MCF 10A (cell line): ENCODE measurements at places on chromosomes 6 and 20. TPM values are rescaled to one million over a fixed set of nuclear protein-coding genes. Genes with fewer than 3 reads are reported as not detected.

Gene NELFCD
- 59.6 and 79.8 TPM in 2 replicates for total RNA-seq

DNA sequence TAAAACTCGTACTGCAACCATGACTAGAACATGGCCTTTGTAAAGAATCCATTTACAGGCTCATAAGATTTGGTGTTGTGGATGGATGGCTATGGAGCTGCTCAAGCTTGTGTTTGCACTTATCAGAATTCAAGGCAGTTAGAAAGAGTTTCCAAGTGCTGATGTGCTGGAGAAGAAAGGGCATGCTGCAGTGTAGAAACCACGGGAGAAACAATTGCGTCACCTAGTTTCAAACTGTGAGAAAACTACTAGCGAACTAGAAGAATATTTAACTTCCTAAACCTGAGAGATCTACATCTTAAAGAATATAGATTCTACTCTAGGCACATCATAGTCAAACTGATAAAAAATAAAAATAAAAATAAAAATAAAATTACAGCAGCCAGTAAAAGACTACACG, 116.2 kb downstream of the SGK1 start:
- no peak for DNase-seq

Gene SIGLEC1
- not detected in 2 replicates for total RNA-seq

Gene SCAND1
- 54.6 and 63.4 TPM in 2 replicates for total RNA-seq

- DNase-seq: no peak
Observed at GRCh38 chr20:24309596-24309995, 159.8 kb upstream of the SYNDIG1 start.

DNA sequence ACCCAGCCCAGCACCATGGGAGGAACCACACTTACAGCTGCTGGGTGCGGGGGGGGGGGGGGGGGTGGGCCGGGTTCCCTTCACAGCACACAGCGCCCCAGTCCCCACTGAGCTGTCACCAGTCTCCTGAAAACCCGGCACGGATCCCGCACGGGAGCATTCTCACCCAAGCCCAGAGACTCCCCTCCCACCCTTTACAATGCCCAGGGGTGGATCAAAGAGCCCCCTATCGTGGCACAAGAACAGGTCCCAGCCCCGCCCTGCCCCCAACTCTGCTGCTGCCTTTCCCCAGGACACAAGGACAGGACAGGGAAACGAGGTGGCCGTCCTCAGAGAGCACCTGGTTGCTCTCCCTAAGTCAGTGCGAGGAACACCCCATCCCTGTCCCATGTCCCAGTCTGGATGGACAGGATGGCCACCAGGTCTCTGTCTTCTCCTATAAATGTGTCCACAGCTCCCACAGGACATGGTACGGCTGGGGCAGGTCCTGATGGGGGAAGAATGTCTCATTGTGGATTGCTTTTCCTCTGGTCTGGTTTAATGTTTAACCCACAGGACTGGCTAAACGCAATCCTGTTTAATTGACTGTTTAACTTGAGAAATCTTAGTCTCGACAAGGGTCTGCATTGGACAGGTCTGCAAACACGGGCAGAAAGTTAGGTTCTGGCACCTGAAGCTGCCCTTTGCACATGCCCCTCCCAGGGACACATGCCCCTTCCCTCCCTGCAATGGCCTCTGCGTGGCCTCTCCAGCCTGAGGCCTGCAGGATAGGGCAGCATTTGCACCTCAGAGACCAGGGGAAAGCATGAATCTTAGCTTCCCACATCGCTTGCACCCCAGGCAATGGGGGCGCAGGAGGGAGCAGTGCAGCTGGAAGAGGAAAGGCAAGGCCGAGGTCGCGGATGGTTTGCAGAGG, 45.3 kb downstream of the DACT2 start:
- no peak for DNase-seq

DNA sequence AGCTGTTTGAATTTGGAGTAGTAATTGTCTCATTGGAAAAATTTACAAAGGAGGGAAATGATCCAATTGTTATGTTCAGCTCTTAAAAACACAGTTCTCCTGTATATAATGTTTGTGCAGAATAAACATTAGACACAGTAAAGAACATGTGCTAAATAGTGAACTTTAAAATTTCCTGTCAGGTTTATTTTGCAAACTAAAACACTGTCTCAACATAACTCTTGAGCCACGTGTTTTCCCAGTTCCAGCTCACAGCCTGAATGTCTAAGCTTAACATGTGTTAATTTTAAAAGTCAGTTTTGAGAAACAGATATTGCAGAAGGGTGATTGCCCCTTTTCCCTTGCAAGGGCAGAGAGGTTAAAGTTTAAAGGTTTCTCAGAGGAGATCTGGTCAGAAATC, 20.6 kb downstream of the EPHA7 start:
- no peak for DNase-seq

DNA sequence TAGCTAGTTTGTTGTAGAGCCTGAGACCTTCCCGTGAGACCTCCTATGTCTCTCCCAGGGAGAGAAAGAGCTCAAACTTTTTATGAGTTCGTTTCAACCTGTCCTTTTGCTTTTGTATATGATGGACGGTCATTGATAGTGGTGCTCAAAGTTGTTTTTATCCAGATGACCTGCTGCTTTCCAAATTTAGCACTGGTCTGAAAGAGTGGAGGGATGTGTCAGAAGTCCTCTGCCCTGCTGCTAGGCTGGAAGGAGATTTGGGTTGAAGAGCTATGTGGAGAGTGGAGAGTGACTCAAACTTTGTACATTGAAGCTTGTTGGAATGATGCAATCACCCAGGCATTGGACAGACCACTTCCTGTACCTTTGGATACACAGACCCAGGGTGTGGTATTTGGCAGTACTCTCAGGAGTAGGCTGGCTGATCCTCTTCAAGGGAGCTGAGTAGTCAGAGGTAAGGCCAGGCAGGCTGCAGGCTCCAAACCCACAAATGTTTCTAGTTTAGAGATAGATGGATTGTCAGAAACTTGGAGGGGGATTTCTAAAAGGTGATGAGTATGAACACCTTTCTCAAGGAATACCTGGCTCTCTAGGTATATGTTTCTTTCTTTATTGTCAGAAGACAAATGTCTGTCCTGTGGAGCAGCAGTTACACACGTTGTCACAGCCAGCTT, 49.4 kb upstream of the RREB1 start:
- DNase-seq: peak; percentile 99

GRCh38 chr6:77123527-77123926, 339.8 kb downstream of the HTR1B start:
- DNase-seq: no peak

Gene RXRB
- 29.6 and 35.1 TPM in 2 replicates for total RNA-seq

DNA sequence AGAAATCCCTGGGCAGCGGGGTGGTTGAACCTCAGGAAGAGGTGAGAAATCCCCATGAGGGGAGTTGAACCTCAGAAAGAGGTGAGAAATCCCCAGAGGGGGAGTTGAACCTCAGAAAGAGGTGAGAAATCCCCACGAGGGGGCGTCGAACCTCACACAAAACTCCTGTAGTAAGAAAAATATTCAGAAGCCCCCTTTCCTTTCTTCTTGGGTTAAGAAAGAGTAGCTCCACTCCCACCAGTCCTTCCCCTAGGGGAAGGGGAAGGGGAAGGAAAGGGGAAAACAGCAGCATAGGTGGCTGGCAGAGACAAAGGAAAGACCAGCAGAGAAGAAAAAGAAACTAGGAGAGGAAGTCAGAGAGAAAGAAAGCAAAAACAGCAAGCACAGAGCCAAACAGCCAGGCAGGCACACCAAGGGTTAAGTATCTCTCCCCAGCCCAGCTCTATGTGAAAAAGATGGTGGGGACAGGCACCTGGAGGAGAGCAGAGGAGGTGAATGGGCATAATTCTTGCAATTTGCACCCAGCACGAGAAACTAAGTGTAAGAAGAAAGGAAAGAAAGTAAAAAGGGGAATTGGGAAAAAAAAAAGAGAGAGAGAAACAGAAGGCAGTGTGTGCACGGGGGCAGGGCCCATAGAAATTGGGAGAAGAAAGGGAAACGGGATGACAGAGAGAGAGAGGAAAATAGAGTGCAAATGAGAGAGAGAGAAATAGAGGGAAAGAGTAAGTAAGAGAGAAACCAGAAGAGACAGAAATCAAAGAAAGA, 88.2 kb downstream of the PLG start:
- no peak for DNase-seq

- no peak for DNase-seq
Observed at GRCh38 chr6:150702675-150703074, 103.0 kb downstream of the PLEKHG1 start.

DNA sequence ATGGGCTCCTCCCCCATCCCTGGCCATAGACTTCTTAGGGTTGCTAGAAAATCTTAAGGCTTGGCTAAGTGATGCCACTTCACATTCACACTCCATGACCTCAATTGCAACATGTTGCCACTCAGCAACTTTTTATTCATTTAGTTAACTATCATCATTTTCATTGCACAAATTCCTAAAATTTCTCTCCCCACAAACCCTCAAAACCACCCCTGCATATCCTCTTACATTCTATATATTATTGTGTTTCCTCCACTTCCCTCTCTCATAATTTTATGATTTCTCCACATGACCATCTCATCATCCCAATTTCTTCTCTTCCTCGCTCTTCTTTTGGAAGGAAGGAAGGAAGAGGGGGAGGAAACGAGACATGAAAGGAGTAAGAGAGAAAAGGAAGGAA, 436.0 kb downstream of the HACE1 start:
- DNase-seq: no peak

GRCh38 chr20:42179768-42180167, 561.6 kb upstream of the CHD6 start:
- DNase-seq: no peak

Gene F13A1
- total RNA-seq: 0.65 and 0.93 TPM in 2 replicates

GRCh38 chr6:130293800-130294199, 71.0 kb upstream of the SAMD3 start:
- DNase-seq: peak; percentile 66

Gene TAAR9
- total RNA-seq: not detected in 2 replicates

Gene LHFPL5
- total RNA-seq: not detected in 2 replicates

Gene AIF1
- not detected in 2 replicates for total RNA-seq

GRCh38 chr20:2149507-2149906, 47.9 kb downstream of the STK35 start:
- DNase-seq: peak; percentile 18

DNA sequence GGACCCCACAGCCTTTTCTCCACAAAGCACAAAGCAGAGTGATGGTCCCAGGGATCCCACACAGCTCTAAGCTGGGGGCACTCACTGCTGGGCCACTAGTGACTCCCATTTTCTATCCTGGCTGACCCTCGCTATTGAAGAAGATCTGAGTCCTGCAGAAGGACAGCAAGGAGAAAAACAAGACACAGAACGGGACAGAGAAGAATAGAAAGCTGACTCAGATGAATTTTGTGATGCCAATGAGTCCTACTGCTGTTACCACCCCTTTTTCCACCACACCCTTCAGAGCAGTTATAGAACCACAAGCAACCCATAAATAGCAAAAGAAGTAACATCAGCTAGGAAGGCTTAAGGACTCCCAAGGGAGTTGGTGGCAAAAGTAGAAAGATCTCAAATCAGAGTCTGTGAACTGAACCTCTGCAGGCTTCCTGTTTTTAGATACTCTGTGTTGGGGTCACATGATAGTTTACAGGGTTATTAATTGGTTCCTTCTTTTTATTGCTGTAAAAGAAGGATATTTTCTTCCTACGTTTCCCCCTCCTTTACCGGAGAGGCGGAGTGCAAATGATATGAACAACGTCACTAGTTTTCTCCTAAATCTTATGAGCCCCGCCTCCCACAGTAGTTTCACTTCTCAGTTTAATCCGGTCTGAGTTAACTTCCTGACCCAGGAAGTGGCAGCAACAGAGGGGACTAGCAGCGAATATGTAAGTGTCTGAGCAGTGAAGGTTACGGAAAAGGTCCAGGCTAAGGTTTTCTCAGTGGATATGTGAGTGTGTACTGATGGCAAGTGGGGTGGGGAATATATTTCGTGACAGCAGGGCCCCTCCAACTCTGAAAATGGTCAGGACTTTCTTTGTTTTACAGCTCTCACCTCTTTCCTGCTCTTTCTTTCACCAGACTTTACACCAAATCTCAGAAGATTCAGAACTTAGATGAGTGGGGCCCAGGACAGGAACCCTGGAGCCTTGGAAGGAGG, at the start of gene TRIM38:
Gene TRIM38, plus strand, starts transcription at position 654 of the 979 bp plus-strand sequence. CDS start 3,721 bp downstream, outside the sequence.
- peak; percentile 90 for DNase-seq

DNA sequence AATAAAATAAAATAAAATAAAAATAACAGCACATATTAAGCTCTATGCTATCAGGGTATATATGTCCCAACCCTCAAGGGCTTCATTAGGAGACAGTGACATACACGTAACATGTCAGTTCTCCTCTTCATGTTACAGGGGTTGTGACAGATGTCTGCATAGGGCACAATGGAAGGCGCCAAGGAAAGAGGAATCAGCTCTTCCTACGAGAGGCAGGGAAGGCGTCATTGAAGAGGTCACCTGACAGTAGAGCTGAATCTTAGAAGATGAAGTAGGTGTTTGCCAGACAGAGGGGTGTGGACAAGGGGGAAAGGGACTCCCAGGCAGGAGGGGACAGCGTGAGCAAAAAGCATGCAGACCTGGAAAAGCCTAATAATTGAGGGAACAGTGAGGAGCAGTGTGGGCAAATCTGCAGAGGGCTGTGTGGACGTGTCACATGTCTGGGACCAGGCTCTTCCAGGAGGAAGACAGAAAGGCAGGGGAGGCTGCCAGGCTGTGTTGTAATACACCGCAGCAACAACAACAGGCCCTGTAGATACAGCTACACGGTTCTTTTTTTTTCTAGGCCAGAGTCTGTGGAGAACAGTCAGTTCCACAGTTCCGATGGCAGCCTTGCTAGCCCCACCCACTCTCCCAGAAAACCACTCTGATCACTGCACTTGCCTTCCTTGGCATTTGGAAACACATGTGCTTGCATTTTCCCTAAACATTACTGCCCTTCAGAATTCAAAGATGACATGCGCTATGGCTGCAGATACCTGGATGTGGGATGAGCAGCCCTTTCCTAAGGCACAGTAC, 2.5 kb upstream of the FKBP5 start:
- peak; percentile 80 for DNase-seq

DNA sequence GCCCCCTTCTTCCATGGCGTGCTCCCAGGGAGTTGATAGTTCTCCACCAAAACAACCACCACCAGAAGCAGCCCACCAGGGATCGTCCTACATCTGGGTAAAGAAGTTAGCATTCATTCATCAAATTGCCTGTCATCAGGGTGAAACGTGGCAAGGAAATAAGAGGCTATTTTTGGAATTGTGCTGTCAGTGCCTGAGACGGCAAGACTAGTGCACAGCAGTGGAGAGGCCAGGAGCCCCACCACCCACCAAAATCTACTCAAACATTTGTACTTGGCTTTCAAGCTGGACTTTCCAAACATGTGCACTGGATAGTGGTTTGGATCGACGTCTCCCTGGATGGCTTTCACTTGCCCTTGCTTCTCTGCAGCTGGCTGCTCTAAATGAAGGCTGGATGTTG, 44.8 kb downstream of the TXNDC5 start:
- DNase-seq: no peak

- DNase-seq: no peak
Observed at GRCh38 chr6:138988469-138988834, 399 bp upstream of the REPS1 start.

Gene OR2B3
- total RNA-seq: not detected in 2 replicates

Gene FAM162B
- total RNA-seq: not detected in 2 replicates

DNA sequence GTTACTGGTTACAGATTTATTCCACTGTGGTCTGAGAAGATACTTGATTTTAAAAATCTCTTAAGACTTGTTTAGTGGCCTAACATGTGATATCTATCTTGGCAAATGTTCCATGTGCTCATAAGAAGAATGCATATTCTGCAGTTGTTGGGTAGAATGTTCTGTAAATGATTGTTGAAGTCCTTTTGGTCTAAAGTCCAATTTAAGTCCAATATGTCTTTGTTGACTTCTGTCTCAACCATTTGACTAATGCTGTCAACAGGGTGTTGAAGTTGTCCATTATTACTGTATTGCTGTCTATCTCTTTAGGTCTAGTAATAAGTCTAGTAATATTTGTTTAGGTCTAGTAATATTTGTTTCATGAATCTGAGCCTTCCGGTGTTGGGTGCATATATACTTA, 387.8 kb upstream of the RUNX2 start:
- DNase-seq: no peak
